ENCODE measurements at places on chromosomes 2 and 18.

DNA sequence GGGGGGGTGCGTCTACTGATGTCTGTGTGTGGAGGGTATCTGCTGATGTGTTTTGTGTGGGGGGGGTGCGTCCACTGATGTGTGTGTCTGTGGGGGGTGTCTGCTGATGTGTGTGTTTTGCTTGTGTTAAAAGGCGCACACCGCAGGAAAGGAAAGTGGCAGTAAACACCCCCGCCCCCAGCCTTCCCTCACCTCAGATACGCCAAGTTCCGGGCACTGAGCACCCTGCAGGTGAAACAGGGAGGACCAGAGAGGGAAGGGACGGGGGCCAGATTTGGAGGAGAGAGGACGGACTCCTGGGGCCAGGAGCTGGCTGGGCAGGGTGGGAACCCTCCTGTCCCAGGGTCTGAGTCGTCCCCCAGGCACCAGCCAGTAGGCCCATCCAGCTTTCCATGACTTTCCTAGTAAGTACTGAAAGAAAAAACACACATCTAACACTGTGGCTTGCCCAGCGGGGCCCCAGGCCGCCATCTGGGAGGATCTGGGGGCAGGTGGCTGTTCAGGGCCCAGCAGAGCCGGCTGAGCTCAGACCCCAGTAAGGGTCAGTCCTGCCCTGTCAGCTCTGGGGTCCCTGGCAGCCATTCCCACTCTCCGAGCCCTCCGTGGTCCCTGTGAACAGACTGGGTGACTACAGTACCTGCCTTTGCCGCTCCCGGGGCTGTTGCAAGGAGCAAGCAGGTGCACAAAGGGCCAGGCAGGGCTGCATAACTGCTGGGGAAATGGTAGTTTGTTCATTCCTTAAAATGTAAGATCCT lies 126.9 kb downstream of the NFATC1 start:
- DNase-seq = no peak

DNA sequence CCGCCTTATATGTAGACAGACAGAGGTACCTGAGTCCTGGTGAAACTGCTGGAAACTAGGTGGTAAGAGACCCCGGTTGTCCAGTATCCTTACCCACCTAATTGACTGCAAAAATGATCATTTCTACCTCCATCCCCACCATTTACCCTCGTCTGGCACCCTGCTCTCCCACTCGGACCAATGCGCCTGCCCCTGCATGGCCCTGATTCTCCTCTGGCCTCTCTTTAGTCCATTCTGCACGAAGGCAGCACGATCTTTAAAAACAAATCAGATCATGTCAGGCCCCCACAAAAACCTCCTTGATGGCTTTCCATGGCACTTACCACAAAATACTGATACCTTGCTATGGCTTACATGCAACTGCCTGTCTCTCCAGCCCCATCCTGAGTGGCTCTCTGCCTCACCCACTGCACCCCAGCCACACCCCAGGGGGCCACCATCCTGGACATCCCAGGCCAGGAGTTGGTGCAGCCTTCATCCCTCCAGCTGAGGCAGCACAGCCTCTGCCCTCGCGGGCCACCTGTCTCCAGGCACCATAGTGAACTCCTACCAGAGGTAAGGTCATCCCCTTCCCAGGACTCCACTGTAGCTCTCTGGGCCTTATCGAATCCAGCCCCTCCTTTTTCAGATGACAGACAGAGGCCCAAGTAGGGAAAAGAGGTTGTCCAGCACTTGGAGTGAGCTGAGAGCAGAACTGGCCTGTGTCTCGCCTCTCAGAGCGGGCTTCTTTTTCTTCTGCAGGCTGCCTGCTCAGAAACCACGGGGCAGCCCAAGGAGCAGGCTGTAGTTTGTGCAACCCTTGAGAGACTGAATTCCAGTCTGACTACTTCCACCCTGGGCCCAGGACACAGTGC lies 12.3 kb upstream of the CIB4 start:
- DNase-seq = no peak

GRCh38 chr2:72040629-72041571 lies 106.8 kb downstream of the CYP26B1 start:
- peak; percentile 84 for DNase-seq

- peak; percentile 95 for DNase-seq
Measured at GRCh38 chr2:229344151-229344551, 73.1 kb upstream of the PID1 start.

DNA sequence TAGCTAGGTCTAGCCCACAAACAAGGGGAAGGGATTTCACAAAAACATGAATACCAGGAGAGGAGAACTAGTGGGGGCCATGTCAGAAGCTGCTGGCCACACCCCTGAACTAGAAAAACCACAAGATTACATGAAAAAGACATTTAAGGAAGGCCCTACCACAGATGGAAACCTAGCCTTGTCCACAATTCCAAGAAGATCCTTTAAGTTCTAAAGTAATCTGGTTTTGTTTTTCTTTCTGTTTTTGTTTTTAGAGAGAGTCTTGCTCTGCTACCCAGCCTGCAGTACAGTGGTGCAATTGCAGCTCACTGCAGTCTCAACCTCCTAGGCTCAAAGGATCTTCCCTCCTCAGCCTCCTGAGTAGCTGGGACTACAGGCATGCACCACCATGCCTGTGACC lies 34.2 kb upstream of the CAB39 start:
- DNase-seq = no peak

DNA sequence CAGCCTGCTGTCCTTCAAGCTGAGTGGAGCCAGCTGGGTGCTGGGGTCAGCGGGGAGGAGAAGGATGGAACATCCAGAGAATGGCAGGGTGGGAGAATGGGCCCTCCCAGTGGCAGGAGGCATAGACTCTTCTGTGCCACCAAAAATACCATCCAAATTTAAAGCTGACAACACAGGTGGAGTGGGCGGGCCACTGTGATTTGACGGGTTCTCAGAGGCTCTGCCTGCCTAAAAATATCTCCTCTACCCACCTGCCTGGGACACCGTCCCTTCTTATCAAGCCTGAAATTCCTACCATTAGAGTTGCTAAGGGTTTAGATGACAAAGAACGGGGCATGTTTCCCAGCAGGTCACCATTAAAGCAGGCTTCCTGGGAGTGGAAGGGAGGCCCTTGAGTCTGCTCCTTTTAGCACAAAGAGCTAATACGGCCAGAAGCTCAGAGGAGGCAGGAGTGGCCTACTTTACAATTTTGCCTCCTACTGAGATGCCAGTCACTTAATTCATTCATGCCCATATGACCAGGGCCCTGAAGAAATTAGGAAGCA lies 19.8 kb upstream of the MARCHF4 start:
- DNase-seq = no peak
